Fibroblast of lung (primary cell): ENCODE measurements at places on chromosomes 5 and 9. TPM values are rescaled to one million over a fixed set of nuclear protein-coding genes. Genes with fewer than 3 reads are reported as not detected.

- no peaks in the 10 kb centered on the region for H3K4me1 ChIP-seq
- no peak overlapping the region for H3K27ac ChIP-seq
- no peaks in the 10 kb centered on the region for H3K36me3 ChIP-seq
- H3K27me3 ChIP-seq, result no peaks in the 10 kb centered on the region
Measured at GRCh38 chr5:105506692-105507277, 1944.2 kb upstream of the NUDT12 start.

DNA sequence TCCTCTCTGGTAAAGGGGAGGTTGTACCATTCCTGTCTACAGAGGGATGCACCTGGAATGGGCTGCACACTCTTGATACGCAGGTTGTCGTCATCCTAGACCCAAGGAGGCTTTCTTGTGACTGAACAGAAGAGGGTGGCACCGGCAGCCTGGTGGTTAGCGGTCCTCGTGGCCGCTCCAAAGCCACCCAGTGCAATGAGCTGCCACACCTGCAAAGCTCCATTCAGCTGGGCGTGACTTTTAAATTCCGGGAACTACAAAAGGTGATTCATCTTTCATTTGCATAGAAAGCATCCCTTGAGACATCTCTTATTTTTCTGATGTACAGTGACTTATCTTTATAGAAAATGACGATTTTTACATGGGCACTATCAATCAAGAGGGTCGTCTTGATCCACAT, 286.1 kb upstream of the IRX1 start:
- no peak overlapping the region for H3K27ac ChIP-seq
- H3K4me3 ChIP-seq, result no peak overlapping the region
- no peaks in the 10 kb centered on the region for H3K4me1 ChIP-seq
- H3K36me3 ChIP-seq, result no peaks in the 10 kb centered on the region

- H3K4me1 ChIP-seq, result peaks cover 6% of the 10 kb centered on the region
- peak overlapping the region; percentile 85 for H3K4me3 ChIP-seq
- no peaks in the 10 kb centered on the region for H3K27me3 ChIP-seq
- H3K27ac ChIP-seq, result peak overlapping the region; percentile 93
- peak; percentile 80 for DNase-seq
- no peaks in the 10 kb centered on the region for H3K36me3 ChIP-seq
Measured at GRCh38 chr9:110048403-110048975, 159.5 kb downstream of the C9orf152 start.

- H3K27ac ChIP-seq, result peak overlapping the region; percentile 100
- no peaks in the 10 kb centered on the region for H3K27me3 ChIP-seq
- H3K36me3 ChIP-seq, result no peaks in the 10 kb centered on the region
Measured at GRCh38 chr9:87713988-87714330, 12.0 kb upstream of the CTSL start.

GRCh38 chr5:110025160-110025559, 335.4 kb downstream of the MAN2A1 start:
- H3K4me1 ChIP-seq, result no peaks in the 10 kb centered on the region
- no peak for DNase-seq
- H3K36me3 ChIP-seq, result no peaks in the 10 kb centered on the region

DNA sequence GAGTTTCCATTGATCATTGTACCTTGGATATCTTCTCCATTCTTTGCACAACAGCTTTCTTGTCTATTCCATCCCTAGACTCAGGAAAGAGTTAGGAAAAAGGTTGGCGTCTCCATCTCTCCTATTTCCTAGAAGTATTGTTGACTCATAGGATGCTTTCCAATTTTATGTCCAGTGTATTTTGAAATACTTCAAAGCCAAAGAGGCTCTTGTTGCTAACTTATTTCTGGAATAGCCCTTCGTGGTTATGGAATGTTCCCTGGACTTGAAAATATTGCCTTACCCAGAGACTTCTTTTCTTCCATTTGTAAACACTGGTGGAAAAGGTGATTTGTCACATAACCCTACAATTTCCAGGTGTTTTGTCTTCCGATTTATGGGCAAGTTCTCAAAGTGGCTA, 402.3 kb upstream of the ZNF608 start:
- no peak overlapping the region for H3K27ac ChIP-seq
- H3K36me3 ChIP-seq, result no peaks in the 10 kb centered on the region
- H3K4me3 ChIP-seq, result no peak overlapping the region
- no peaks in the 10 kb centered on the region for H3K27me3 ChIP-seq
- DNase-seq, result peak; percentile 34

Gene PCDH12
- total RNA-seq, result under 0.01 TPM in 1 of 2 replicates, not detected in the other
